Epithelial cell of proximal tubule (primary cell): ENCODE measurements at places on chromosomes 4 and X.

- DNase-seq, result no peak
Measured at GRCh38 chr4:169269916-169270809, 593 bp downstream of the SH3RF1 start.

DNA sequence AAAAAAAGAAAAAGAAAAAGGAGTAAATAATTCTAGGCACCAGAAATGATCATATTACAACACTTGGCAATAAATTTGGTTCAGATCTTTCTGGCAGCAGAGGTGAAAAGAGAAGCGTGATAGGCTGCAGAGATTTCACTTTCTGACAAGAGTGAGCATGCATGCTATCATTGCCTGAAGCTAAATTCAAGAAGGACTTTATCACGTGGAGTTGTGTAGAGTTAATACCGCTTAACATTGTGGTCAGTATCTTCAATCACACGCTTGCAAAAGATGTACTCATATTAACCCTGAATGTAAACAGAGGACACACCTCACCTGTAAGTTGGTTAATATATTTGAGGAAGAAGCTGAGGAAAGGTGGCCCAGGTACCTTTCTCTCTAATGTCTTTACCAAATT lies 31.4 kb upstream of the RBPJ start:
- DNase-seq, result no peak

DNA sequence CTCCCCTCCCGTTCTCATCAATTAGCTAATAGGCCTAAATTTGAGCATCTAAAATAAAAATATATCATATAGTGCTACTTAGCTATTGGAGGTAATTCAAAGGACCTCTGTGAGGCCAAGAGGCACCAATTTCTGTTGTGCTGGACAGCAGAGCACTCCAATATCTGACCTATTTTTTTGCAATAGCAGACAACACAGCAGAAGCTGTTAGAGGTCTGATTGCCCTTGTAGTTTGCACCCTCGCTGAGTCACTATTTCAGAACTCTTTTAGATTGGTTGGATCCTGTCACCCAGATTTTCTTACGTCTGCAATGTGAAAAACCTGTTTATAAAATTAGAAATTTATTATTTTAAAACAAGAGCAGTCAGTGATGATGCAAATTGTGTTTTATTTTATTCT lies 184.1 kb downstream of the CEP135 start:
- no peak for DNase-seq

DNA sequence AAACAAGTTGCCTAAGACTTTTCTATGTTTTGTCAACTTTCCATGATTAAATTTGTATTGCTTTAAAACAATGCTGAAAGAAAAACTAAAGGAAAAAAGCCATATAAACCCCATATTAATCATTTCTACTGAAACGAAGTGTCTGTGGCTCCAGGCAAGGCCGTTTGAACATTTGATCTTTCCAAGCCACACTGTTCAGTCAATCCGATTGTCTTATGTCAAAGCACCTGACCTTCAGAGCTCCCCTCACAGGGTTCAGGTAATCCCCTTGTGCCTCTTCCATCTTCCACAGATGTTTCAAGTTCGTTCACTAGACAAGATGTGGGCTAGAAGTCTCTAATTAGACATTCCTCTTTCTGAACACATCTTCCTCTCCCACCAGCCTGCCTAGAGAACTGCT lies 177.1 kb upstream of the NUDT10 start:
- DNase-seq, result no peak

GRCh38 chrX:87517571-87518141 lies at the start of gene KLHL4:
Gene KLHL4, plus strand, starts transcription at chrX:87517802. Its CDS starts 92 bp downstream, at chrX:87517894.
- peak; percentile 39 for DNase-seq

GRCh38 chrX:1659664-1660461 lies 45.0 kb downstream of the ASMT start:
- no peak for DNase-seq

DNA sequence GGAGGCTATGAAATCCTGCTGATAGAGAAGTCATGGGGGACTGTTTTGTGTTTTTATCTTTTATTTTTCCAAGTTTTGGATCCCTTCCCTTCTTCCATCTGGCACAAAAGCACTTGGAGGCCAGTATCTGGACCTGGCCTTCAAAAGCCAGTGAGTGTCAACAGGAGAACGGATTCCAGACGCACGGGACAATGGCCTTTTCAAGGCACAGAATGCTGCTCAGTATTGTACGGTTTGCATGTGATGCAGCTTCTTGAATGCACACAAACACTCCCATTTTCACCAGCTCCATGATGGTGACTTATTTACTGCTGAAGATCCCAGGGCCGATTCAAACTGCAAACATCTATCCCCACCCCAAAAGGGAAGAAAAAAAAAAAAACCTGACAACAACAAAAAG lies 145.4 kb downstream of the CPEB2 start:
- DNase-seq, result no peak

DNA sequence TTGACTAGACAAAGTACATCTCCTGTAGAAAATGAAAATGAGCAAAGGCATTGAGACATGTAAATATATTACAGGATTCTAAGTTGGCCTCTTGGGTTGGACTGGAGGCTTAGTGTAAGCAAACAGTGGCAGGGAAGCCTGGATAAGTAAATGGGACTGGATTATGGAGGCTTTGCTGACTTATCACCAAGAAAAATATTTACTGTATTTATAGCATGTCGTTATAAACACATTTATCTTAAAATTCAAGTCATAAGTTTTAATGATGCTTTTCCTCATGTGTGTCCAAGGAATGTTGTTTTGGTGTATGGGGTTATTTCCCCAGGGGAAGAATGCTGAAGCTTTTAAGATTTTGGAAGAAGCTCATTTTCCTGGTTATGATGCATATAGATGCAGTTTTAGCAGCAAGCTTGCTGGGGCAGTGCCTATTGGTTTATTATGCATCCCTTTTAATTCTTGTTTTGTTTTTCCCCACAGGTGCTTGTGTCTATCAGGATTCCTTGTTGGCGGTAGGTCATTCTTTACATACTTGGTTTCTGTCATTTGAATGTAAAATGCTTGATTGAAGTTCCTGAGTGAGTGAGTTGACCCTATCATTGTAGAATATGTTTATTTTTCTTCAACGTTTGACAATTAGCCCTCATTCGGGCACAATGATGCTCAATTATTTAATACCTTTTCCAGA lies 8.5 kb downstream of the FRAS1 start:
- no peak for DNase-seq

- DNase-seq, result no peak
Measured at GRCh38 chr4:122921971-122922876, at the start of gene NUDT6. Gene NUDT6, minus strand, starts transcription at chr4:122922597. Its CDS starts 25 bp downstream, at chr4:122922572.

GRCh38 chrX:40056420-40056819 lies 41.3 kb downstream of the BCOR start:
- no peak for DNase-seq

- DNase-seq, result no peak
Measured at GRCh38 chrX:51024106-51024696, 113.7 kb downstream of the BMP15 start.

DNA sequence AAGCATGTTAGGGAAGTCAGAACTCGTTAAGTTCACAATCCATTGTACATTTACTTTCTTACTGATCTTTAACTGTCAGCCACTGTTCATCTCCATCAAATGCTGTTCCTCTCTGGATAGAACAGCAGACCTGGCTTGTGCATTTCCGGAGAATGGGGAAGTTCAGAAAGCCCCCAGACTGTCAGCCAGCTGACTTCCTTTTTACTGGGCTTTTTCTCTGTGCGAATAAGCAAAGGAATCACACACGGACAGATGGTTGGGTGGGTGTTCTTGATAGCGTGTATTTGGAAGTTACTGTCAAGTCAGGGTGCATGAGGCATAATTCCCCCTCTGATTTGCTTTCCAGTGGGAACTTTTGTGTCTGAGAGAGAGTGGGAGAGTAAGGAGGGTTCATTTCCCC lies 56.8 kb downstream of the TSPAN7 start:
- no peak for DNase-seq

DNA sequence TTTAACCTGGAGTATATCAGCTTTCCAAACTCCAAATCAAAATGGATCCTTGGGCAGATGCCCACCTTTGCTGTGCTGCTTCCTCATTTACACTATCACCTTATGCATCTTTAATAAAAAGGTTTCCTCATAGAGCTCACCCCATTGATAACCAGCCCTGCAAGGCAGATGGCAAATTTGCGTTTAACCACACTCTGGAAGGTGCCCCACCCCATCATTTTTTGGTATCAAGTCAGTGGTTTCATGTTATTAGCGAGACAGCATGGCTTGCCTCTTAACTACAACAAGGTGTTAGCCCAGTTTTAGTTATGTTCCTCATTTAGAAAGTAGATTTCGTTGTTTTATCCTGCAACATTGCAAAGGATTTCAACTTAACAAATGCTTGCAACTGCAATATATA lies 214.0 kb upstream of the WDFY3 start:
- no peak for DNase-seq

DNA sequence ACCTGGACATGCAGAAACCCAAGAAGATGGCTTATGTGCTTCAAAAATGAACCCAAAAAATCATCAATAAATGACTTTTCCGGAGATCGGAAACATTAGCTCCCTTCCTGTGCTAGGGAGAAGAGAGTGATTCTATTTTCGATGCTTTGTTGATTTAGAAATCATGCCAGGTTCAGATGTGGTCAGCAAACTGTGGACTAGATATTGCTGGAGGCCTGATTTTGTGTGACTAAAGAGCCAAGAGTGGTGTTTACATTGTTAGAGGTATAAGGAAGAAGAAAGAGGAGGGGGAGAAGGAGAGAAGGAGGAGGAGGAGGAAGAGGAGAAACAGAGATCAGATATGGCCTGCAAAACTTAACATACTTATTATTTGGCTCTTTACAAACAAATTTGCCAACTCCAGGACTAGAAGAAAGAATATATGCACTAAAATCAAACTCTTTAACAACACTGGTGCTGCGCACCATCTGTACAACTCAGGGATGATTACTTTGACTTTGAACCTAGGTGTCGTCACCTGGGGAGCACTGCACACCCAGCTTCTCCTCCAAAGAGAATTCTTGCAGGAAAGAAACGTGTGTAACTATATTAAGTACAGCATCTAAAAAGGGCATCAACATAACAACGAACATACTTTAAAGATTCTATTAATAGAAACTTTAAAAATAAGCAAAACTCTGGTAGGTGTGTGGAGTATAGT lies 664.9 kb upstream of the LCORL start:
- no peak for DNase-seq

- no peak for DNase-seq
Measured at GRCh38 chr4:161822174-161822573, 341.6 kb downstream of the FSTL5 start.

DNA sequence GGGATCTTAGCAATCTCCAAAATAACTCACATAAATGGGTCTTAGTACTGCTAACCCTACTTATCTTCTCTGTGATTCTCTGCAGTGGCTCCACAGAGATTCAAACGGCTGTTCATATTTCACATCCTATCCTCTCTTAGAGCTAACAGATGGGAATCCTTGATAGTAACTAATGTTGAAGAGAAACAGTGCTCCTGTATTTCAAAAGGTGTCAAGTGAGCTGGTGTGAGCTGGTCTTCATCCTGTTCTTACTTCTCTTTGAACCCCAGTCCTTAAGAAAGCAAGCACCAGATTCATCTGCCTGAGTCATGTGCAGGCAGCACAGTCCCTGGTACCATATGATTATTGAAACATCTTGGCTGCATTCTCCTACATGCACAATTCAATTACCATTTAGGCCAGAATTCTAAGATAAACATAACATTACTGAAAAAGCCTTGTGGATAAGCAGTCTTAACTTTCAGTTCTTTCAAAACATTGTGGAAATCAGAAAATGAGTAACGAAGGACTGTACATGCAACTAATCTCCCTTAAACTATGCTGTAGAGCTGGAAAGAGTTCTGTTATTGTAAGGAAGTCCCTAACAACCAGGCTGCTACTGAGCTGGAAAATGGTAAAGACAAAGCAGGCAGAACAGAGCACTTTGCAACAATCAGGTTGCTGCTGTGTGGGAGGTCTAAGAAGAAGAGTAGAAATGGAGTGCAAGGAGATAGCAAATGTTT lies 153.1 kb downstream of the NPNT start:
- DNase-seq, result no peak

DNA sequence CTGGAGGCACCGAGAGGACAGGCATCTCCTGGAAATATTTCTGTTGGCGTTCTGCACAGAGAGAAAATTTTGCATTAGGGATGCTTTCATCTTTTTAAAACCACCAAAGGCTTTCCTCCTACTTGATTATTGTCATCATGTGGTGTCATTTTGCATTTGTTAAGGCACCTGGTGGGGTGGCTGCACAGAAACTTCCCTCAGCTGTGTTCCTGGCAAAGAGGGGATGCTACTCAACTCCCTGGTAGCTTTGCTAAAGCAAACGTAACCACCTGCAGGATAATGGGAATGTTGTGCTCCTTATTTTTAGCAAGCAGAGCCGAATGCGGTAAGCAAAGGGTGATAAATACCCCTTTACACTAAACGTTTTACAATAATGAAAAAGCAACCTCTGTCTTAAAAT lies 229.8 kb downstream of the STIM2 start:
- no peak for DNase-seq

GRCh38 chrX:72026341-72027023 lies 105.2 kb downstream of the RTL5 start:
- DNase-seq, result no peak

DNA sequence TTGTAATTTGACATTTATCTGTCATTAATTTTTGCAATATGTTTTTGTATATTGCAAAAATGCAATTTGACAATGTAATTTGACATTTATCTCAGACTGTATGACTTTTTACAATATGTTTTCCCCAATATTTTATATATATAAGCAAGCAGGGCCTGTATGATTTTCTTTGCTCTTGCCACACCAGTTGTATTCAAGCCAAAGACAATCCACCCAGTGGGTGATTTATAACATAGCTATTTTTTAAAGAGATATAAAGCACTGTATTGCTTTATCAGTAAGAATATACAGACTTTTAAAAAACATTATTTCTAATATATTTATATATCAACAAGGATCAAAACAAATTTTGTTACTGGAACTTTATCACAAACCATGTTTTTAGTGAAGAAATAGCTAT lies 47.3 kb downstream of the SLIT2 start:
- no peak for DNase-seq

DNA sequence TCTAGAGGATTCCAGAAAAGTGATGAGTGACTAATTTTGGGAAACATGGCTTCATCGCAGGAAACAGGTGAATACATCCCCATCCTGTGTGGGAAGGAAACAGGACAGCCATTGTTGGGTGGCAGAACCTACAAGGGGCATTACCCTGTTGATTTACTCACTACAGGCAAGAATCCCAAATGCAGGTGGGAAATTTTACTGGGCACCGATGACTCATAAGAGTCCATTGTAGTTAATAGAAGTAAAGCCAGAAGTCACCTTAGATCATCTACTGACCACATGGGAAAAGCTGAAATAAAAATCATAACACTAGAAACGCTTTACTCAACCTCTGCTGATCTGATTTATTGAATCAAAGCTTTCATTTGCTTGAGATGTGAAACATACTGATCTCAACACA lies 136.4 kb downstream of the TRIML1 start:
- DNase-seq, result no peak

GRCh38 chr4:99529956-99530355 lies 19.1 kb downstream of the C4orf17 start:
- no peak for DNase-seq
